Gastroesophageal sphincter (tissue), 4 donors: ENCODE measurements at places on chromosomes 1 and 21.
A peak's percentile ranks its signal among the peaks of the same experiment; 100 is the strongest.

DNA sequence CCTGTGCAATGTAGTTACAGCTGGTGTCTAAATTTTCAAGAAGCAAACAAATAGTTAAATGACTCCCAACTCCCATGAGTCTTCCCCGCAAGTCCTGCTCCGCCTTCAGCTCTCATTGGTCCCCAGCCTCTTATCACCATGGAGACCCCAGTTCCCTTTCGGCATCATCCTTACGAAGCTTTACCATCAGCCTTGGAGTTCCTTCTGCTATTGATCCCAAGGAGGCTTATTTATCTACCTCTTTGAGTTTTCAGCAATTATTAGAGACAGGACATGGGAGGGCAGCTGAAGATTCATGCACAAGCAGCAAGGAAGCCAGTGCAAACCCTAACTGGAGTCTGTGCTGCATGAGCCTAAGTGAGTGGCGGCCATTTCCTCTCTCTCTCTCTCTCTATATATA, 12.3 kb downstream of the KCNA2 start:
- no peak for ATAC-seq

DNA sequence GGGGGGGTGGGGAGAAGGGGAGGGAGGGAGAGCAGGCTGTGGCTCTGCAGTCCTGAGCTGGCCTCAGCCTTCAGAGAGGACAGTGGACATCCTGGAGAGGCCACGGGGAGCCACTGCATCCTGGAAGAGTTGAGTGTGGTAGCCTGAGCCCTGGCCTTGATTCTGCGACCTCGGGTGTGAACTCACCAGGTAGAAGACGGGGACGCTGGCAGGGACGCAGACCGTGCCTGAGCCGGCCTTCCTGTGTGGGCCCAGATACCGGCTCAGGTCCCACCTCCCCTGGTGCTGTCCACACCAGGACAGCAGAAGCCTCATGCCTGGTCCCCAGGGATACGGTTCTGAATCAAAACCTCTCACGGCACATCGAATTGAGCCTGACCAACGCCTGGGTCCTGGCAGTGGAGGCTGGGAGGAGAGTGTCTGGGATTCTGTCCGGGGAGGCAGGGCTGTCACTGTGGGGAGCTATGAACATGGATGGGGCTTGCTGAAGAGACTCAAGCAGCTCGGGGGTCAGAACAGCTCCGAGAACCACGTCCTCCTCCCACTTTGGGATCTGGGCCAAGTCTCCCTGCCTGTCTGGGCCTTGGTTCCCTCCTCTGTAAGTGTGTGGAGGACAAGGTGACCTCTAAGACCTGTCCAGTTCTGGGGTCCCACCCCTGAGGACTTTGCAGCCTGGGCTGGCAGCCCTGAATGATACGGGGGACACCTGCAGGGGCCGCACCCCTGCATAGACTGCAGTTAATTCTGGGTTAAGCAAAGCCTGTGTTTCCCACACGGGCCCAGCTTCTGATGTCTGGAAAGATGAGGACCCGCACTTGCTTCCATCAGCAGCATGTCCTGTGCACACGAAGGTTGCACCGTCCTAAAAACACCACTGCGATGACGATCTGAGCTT, 30.4 kb downstream of the RRP1 start:
- ATAC-seq: no peak

DNA sequence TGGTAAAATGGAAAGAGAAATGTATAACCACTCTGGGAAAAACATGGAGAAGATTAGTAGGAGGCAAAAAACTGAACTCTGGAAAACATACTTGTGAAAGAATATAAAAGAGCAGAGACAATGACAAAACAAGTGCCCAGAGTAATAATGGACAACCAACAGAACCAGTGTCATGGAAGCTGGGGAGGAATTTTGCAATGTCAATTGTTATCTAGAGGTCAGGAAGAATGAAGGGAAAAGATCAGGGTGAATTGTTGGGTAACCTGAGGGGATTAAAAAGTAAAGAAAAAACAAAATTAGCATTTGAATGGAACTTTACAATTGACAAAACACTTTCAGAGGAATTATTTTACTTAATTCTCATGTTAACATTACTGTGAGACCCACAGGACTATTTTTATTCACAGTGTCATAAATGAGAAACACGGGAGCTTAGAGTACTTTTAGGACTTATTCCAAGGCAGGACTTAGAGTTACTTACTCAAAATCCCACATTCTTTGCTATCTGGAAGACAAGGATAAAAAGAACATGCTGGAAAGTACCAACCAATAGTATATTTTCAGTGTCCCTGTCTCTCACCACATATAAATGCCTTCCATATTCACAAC, 19.5 kb downstream of the JAM2 start:
- no peak for ATAC-seq

- ATAC-seq: no peak
Measured at GRCh38 chr1:244347942-244348341, 103.8 kb downstream of the ADSS2 start.

DNA sequence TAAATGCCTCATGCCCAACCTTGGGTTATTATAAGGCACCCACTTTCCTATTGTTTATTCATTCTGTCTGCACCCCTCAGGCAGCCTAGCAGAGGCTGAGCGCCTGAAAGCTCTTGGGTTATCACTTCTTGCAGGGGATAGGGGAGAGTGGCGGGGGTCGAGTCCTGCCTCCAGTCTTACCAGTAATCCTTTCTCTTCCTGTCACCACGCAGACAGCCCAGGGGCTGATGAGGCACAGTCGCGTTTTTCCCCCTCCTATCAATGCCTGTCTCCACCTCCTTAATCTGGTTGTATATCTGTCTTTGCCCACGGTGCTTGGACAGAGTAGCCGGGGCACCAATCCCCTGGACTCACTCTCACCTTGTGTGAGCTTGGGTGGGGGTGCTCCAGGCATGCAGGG, 733.1 kb downstream of the MATN1 start:
- ATAC-seq: no peak

DNA sequence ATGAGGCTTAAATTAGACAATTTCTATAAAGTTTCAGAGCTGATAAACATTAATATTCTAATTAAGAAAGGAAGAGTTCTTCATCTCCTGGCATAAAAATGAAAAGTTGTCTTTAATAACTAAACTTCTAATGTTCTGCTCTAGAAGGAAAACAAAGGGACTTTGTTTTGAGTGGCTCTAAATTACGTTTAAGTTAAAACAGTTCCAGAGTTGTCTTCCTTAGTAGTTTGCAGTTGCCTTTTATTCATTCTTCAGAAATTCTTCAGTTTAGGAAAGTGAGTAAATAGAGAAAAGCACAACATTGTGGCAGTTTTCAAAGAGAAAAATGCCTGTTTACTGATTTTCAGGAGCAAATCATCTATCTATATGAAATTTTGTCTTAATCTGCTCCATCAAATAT, 86.9 kb downstream of the TTC3 start:
- ATAC-seq: no peak

- ATAC-seq: no peak
Measured at GRCh38 chr21:45892916-45893739, 88.4 kb upstream of the COL6A1 start.

DNA sequence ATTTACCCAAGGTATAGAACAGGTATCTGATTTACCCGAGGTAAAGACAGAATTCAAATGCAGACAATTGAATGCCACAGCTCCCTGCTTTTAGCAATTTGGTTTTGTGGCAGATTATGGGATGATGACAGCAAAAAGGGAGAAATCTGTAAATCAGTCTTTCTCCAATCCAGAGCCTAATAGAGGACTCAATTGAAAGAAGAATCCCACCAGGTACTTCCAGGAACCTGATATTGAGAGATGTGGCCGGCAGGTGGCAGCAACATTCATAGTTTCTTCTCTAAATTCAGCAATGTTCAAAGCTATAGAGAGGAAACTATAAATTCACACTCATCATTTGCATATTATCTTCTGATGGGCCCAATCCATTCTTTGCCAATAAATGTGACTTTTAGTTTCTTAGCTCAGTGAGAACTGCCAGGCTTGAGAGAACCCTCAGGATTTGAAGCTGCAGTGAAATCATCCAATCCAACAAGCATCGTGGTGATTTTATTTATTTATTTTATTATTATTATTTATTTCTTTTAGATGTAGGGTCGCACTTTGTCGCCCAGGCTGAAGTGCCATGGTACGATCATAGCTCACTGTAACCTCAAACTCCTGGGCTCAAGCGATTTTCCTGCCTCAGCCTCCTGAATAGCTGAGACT, 9.8 kb upstream of the PHACTR4 start:
- no peak for ATAC-seq

DNA sequence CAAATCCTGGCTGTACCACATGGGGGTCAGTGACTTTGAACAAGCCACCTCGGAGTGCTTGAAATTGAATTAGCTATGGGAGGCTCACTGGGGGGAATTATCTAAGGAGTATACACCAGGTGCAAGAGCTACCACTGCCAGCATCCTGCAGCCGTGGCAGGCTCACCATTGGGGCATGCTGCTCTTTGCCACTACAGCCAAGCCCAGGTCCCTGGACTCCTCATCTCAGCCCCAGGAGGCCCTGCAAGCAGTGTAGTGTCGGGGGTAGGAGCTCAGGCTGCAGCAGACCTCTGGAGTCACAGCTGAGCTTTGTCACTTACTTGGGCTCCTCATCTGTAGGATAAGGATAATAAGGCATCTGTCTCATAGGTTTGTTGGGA, 35.3 kb downstream of the ACOT11 start:
- ATAC-seq: no peak

DNA sequence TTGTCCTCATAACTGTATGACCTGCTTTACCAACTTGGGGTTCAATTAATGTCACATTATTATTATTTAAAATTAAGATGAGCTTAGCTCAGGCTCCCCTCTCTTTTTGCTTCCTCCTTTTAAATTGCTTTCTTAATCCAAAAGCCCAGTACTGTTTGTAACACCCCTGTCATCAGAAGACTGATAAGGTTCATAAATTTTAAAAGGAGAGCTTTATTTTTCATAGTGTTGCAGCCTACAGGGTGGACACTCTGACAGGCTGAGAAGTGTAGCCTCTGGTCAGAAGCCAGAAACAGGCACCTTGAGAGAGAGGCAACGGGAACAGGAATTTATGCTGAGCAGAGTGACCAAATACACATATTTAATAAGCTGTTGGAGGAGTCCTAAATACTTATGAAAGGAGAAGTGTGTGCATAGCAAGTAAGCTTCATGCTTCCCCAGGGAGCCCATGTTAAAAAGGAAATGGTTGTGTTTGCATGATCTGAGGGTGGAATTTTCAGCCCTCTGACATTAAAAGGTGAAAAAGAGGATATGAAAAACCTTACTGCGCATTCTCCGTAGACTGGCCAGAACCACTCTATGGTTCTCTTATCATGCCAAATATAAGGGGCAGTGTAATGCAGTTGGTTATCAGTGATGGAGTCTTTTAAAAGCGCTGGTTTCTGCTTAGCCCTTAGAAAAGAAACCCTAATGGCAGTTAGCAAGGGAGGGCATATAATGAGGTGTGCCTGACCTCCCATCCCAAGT, 30.5 kb upstream of the FGGY start:
- no peak for ATAC-seq

- ATAC-seq: no peak
Measured at GRCh38 chr1:204714861-204715511, 29.4 kb upstream of the LRRN2 start.

DNA sequence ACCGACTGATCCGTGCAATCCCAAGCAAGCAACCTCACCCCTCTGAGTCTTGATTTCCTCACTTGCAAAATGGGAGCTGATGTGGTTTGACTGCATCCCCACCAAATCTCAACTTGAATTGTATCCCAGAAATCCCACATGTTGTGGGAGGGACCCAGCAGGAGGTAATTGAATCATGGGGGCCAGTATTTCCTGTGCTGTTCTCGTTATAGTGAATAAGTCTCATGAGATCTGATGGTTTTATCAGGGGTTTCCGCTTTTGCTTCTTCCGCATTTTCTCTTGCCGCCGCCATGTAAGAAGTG, 58.4 kb downstream of the FHAD1 start:
- ATAC-seq: no peak

GRCh38 chr1:67298762-67299161, 8.9 kb upstream of the IL12RB2 start:
- no peak for ATAC-seq

DNA sequence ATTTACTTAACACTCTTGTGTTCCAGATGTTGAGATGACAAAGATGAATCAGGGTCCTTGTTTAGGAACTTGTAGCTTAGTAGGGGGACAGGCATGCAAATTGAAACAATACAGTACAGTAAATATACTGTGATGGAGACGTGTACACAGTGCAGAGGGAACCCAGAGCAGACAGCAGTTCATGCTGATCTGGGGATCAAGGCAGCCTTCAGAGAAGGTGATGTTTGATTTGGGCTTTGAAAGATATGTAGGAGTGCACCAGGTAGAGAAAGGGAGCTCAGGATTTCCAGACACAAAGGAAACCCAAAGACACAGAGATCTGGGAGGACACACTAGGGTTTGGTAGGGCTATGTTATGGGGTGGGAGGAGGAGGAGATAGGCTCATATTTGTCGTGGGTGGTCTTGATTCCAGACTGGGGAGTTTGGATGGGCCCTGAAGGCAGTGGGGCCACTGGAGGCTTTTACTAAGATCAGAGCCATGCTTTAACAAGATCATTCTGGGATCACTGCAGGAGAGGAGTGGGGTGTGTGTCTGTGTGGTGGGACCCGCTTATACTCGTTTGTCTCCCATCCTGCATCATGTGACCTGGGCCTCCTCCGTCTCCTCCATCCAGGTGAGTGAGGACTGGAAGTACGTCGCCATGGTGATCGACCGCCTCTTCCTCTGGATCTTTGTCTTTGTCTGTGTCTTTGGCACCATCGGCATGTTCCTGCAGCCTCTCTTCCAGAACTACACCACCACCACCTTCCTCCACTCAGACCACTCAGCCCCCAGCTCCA, 7.8 kb downstream of the CHRNB2 start:
- no peak for ATAC-seq

DNA sequence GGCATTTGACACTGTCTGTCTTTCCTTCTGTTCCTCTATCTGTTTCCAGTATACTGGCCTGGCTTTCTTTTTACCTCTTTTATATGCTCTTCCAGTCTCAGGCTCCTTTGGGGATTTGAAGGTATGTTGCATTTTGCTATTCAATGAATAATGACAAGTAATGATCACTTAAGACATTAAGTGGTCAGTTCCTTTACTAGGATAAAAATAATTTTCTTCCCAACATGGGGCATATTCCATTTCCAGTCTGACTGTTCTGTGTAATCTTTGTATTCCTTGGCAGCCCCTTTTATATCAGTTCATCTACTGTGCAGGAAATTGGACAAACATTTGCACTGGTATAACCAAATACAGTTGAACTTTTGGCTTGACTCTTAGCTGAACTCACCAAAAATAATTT, 15.6 kb downstream of the METTL18 start:
- no peak for ATAC-seq

- no peak for ATAC-seq
Measured at GRCh38 chr1:165109013-165109412, 247.5 kb downstream of the LMX1A start.

GRCh38 chr1:203133970-203134725, 6.6 kb downstream of the ADORA1 start:
- ATAC-seq: peak; percentile 78
